CD4-positive, alpha-beta T cell treated with Interleukin-6 for 4 hours (primary cell): ENCODE measurements at places on chromosomes 2 and 18.

DNA sequence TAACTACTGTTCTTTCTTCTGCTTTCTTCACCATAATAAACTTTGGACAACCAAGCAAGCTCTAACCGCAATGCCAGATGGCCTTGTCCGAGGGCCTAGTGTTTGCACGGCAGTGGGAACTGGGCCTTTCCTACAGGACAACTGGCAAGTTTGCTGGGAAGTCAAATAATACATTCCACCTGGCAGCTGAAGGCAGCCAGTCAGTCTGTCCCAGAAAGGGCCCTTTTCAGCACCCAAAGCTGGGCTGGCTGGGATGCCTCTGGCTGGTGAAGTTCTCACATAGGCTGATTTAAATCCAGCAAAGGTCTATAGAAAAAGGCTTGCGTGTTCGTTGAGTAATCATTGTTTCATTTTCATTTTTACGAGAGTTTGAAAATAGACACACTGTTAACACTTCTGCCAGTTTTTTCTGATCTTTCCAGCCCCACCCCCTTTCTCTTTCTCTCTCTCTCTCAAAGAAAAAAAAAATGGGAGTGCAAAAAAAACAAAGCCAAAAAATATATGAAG lies 110.0 kb upstream of the EPAS1 start:
- peak; percentile 14 for DNase-seq

DNA sequence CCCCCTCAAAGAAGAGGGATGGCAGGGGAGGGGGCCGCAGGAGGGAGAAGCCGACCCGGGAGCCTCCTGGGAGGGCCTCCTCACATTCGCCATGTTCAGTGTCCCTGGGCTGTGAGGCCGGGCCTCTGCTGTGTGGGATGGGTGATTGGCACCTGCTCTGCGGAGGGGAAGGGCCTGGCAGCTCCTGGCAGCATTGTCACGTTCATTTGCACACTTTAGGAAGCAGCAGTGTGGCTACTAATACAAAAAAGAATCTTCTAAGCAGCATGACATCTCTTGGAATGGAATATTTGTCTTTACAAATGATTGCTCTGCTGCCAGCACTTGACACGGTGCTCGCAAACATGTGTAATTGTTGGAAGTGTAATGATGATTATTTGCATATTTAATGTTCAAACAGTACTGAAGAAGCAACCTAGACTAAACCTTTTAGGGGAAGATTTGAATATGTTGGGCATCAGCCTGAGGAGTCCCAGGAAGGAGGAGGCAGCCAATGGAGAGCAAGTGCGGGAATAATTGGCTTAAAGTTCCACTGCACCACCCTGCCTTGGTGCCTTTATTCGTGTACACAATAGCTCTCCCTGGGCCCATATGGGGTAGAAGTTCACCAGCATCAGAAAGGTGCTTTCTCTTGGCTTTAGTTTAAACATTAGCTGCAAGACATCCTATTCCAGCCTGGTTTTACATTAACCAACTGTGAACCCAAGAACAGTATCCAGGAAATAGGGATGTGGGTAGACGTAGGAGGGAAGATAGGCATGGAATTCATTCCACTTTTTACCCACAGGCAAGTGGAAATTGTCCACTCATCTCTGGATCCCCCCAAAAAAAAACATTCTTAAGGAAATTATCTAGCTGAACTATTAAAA lies 404.9 kb downstream of the TMEM182 start:
- no peak for DNase-seq

DNA sequence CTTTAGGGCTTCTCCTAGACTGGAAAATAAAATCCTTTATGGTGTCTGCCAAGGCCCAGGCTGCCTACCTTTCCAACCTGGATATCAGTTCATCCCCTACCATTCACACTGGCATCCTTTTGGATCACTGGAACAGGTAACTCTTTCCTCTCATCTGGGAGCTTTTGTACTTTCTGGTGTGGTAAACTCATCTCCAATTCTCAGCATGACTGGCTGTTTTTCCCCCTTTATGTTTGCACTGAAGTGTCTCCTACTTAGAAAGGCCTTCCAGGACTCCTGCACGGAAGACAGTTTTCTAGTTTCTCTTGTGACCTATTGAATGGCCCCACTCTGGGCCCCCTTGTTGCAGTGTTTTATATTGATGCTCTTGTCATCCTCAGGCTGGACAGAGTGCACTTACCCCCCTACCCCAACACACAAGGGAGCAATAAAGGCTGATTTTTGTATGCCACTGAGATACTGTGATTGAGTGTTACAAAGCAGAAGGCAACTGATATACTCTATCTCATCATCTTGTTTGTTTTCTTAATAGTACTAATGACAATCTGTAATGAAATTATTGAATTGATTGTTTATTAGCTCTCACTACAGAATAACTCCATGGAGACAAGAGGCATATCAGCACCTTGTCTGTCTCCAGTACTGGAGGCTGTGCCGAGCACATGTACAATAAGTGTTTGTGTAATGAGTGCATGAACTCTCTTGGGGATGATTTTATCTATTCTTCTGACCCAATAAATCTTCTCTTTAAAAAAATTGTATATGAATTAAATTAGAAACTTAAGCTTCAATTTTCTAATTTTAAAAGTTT lies 129.9 kb downstream of the PIEZO2 start:
- DNase-seq = no peak

DNA sequence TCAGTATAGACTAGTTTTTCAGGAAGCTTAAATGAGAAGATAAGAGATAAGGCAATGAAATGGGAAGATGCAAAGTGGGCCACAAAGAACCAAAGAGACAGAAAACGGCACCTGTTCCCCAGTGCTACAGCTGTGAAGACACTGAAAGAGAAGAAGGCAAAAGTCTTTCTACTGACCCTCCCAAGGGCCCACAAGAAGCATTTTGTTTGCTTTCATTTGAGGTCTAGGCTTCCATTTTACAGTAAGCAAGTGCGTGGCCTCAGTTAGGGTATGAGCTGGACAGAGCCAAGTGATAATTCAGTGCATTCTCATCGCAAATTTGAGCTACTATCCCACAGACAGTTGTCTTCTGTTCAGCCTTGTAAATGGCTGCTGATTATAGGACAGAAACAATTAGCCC lies 53.4 kb upstream of the STK17B start:
- DNase-seq = no peak

GRCh38 chr2:48589170-48589767 lies 28.4 kb upstream of the GTF2A1L start:
- no peak for DNase-seq
